HepG2 (cell line): ENCODE measurements at places on chromosomes 7 and 10. TPM values are rescaled to one million over a fixed set of nuclear protein-coding genes. Genes with fewer than 3 reads are reported as not detected.

DNA sequence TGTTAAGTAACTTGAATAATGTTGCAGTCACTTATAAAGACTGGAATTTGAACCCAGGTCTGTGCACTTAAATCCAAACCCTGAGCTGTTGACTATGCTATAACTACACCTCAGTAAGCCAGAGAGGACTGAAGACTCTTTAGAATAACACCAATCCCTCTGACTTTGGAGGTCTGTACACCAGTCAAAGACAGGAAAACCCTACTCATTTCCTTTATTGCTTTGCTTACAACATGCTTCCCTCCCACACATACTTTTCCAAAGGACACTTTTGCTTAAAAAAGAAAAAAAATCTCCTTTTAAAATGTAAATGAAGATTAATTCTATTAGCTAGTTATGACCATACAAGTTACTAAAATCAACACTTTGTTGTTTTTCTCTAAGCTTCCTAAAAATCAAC is 184.7 kb upstream of the KCTD7 start:
- peak; percentile 6 for DNase-seq

DNA sequence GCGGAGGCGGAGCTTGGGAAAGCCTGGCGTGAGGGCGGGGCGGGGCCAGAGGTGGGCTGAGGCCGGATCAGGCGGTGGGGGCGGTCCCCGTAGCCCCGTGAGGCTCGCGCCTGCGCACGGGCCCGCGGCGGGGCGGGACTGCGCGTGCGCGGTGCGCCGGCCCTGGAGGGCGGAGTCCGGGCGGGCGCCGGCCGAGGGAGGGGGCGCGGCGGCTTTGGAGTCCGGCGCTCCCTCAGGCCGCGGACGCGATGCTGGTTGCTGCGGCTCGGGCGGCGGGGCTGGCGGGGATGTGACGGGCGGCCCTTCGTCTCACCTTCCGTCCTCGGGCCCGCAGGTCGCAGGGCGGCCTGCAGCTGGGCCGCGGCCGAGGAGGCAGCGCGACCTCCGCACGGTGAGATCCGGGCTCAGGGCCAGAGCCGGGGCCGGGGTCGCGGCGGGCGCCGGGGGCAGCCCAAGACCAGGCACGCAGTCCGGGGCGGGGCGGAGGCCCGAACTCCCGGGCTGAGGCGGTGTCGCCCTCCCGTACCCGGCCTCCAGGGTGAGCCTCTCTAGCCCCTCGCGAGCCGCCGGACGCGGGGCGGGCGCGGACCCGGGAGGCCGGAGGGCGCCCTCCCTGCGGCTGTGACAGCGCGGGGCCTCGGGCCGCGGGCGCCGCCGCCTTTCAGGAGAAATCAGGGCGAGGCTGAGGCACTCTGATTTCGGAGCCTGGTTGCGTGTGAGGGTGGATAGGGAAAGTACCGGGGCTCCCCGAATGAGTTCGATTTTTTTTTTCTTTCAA is at the start of gene CCSER2:
CCSER2 (plus strand) TSS at position 172 of the 778 bp plus-strand sequence. CDS start 42,464 bp downstream, outside the sequence.
- peak; percentile 32 for DNase-seq

Gene ACBD5
- 9.1 and 10.3 TPM in 2 replicates for polyA plus RNA-seq

Gene ELAPOR2
- 7.4 and 7.8 TPM in 2 replicates for polyA plus RNA-seq

Gene TRPV5
- not detected in 2 replicates for polyA plus RNA-seq

- no peak for DNase-seq
Observed at GRCh38 chr10:112953174-112954159, 3.4 kb downstream of the TCF7L2 start.
